ENCODE measurements at places on chromosomes 3 and 15. TPM values are rescaled to one million over a fixed set of nuclear protein-coding genes. Genes with fewer than 3 reads are reported as not detected.

GRCh38 chr15:58409861-58410260, 21.9 kb upstream of the LIPC start:
- H3K27ac ChIP-seq = no peak overlapping the region
- H3K27me3 ChIP-seq = no peaks in the 10 kb centered on the region
- DNase-seq = no peak
- no peaks in the 10 kb centered on the region for H3K36me3 ChIP-seq

The ABTB1 gene
- 24.4 TPM for total RNA-seq

The COL7A1 gene
- total RNA-seq = 0.91 TPM

GRCh38 chr15:72227192-72227586, 3.8 kb downstream of the PKM start:
- no peaks in the 10 kb centered on the region for H3K4me1 ChIP-seq
- no peaks in the 10 kb centered on the region for H3K36me3 ChIP-seq
- H3K4me3 ChIP-seq = no peak overlapping the region

Data from pancreas (tissue), 10 donors.